ENCODE measurements at places on chromosomes 4 and X.

DNA sequence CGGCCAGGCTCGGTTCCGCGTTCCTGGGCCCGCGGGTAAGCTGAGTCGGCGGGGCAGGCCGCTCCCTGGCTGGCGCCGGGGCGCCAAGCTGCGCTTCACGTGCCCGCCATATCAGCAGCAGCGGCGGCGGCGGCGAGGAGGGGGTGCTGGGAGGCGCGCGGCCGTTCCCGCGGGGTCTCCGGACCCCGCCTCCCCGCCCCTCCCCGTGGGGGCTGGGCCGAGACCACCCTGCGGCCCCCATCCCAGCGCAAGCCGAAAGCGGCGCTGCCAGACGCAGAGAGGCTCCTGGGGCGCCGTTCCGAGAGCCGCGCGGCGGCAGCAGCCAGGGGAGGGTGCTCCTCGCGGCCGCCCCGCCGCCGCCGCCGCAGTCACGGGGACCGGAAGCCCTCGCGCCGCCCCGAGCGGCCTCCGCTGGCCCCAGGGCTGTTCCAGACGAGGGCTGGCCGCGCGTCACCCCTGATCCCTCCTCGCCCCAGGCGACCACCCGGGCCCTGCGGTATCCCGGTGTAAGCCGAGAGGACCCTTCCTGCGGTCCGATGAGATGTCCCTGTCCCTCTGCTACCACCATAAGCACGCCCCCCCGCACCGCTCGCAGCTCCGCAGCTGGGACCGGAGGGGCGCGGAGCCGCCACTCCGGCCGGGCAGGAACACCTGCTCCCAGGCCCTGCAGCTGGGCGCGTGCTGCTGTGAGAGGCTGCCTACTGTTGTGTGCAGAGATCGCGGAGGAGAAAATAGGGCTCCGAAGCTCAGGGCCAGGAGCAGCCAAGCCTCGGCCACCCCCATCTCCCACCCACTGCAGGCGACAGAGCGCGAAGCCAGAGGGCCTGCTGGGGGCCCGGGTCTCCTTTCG, 7.5 kb upstream of the BCOR start:
- no peak for DNase-seq

GRCh38 chr4:1238676-1239000, 10.3 kb downstream of the CTBP1 start:
- DNase-seq, result no peak

DNA sequence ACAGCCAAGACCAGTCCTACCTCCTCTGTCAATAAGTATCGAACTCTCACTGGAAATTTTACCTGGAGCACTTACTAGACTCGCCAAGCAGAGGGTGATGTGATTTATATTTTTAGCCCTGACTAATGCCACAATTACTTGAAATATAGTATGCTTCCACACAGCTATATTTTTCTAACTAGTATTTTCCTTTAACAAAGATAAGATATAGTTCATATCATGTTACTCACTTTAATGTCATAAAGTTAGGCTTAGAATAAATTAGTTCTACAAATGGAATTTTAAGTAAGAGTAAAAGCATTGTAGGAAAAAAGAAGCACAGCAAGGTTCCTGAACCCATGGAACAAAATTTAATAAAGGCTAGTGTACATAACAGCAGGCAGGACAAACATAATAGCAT, 16.0 kb upstream of the NKX6-1 start:
- no peak for DNase-seq

GRCh38 chrX:66731398-66731797, 92.5 kb upstream of the EDA2R start:
- no peak for DNase-seq

- no peak for DNase-seq
Measured at GRCh38 chrX:115906881-115907280, 263.7 kb upstream of the AGTR2 start.

DNA sequence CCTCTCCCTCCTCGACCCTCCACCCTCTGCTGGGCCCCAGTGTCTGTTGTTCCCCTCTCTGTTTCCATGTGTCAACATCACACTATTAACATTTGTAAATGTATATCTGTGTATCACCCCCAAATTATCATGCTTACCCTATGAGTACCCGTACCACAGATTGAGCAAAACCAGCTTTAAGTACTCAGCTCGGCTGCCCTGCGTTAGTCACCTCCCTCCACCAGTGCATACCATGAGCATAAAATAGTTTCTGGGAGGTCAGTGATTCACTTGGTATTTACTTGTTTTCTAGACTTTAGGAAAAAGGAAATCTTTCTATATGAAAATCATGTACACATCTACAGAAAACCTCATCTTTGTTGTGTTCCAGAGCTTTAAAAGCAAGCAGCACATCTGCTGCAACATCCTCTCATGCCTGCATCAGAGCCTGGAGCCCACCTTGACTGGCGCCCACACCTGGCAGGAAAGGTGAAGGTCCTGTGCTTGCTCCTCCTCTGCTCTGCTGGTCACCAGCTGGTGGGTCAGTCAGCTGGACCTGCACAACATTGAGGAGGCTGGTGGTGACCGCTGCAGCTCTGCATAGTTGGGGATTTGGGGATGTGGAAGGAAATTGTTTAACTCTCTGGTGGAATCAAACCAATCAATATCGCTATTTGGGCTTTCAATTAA, 214.4 kb upstream of the KLF3 start:
- no peak for DNase-seq

DNA sequence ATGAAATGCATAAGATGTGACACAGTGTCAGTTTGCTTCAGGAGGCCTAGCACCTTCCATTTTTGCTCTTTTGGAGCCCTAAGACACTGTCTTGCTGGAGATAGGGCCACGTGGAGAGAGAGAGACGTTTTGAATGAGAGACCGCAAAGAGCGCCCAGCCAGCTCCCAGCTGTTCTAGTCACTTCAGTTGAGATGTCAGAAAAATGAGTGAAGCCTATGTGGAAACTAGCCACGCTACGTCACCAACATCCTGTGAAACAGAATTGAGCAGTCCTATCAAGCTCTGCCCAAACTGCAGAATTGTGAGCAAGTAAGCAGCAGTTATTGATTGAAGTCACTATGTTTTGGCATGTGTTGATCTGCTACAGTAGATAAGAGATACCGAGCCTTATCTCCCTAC, 13.1 kb downstream of the GPR82 start:
- no peak for DNase-seq

DNA sequence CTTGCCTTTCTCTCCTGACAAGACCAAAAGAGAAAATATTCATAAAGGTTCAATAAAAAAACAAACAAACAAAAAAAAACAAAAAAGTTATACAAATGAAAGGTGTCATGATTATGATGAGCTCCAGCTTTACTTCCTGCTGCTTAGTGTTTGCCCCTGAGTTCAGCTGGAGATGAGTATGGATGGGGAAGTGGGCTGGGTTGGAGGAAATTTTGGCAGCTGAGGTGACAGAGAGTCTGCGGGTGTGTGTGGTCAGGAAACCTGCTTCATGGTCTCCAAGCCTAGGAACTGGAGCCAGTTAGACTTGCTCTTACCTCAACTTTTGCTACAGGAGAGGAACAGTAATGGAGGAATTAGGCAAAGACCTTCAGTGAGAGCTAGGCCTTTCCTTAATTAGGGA, 4.3 kb upstream of the CYSLTR1 start:
- DNase-seq, result no peak

- DNase-seq, result no peak
Measured at GRCh38 chr4:172951679-172952451, 216.7 kb upstream of the GALNT7 start.

DNA sequence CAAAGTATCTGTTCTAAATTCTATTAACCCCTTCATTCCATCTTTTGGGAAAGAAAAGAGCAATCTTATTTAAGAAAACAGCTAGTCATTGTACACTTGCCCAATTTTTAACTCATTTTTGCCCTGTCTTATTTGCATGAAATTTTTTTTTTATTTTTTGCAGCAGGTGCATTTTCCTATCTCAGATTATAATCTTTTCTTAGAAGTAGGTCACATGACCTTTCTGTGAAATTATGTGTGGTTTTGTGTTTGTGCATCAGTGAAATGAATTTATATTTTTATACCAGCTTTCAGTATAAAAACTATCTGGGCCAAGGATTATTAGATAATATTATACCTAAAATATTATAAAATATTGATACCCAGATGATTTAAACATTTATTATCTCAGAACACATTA, 145.6 kb downstream of the INPP4B start:
- no peak for DNase-seq

- no peak for DNase-seq
Measured at GRCh38 chrX:131958724-131959123, 64.4 kb upstream of the STK26 start.

- DNase-seq, result no peak
Measured at GRCh38 chrX:129762448-129762847, 17.3 kb upstream of the SASH3 start.

DNA sequence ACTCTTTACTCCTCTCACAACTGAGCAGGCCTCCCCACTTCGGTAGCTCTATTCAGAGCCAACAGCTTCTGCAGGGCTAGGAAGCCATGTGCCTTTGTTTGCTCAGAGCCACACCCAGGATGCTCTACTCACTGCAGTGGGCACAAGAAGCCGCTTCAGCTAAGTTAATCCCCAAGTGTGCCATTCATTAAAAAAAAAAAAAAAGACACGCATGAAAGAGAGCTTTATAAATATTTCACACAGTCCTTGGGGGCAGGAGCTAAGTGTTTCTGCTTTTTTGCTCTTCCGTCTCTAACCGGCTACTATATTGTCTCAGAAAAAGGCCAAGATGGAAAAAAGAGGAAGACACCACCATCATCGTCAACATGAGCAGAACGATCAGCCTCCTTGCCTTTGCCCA, 8.1 kb downstream of the CRMP1 start:
- no peak for DNase-seq

- DNase-seq, result no peak
Measured at GRCh38 chr4:42904986-42905385, 12.5 kb downstream of the GRXCR1 start.

- no peak for DNase-seq
Measured at GRCh38 chrX:95721011-95721410, 963.6 kb upstream of the DIAPH2 start.

DNA sequence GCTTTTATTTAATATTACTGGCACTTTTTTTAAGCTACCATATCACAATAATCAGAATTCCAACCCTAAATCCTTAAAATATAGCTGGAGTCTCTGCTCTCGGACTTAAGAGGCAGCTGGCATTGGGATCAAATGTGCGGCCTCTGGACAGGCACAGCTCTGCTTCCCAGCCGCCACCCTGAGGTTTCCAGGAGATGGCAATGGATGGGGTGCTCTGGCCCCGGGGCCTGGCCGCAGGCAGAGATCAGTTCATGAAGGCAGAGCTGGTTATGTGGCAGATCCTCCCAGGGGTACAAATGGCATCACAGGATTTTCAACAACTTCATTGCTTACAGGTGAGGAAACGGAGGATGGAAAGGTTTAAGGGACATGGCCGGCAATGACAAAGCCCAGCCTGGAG, 57.8 kb downstream of the JAKMIP1 start:
- DNase-seq, result no peak

GRCh38 chr4:99945718-99946355, 581 bp downstream of the DNAJB14 start:
- no peak for DNase-seq

DNA sequence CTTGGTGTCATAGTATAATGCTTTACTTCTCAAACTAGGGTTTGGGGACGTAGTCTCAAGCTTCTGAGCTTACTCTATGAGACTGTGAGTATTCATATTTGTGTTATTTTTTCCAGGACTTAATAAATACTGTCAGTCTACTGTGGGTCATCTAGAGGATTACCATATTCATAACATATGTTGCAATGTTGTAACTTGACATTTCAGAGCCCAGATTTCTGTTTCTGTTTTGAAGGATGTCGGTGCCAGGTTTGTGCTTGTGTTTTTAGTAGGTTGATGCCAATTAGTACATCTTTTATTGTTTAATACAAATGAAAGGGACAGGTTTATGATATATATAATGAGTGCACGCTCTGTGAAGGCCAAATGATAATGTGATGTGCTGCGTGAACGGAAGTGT, 69.6 kb downstream of the SPANXN4 start:
- no peak for DNase-seq

Measured in WERI-Rb-1 (cell line).